ENCODE measurements at places on chromosomes 5 and 9. TPM values are rescaled to one million over a fixed set of nuclear protein-coding genes. Genes with fewer than 3 reads are reported as not detected.
A peak's percentile ranks its signal among the peaks of the same experiment; 100 is the strongest.

Gene ANKRD18A
- total RNA-seq = 19.2 TPM

Gene C5orf15
- 24.5 TPM for total RNA-seq

Gene GTF2H2
- total RNA-seq = 19.9 TPM

Gene SUSD3
- total RNA-seq = 2.5 TPM

Gene HACD4
- total RNA-seq = 0.93 TPM

Gene ANKRD31
- 0.14 TPM for total RNA-seq

Gene NMUR2
- not detected for total RNA-seq

Gene FGF1
- total RNA-seq = 0.35 TPM

Gene GPR151
- total RNA-seq = not detected

Gene INPP5E
- total RNA-seq = 9.5 TPM

Gene NEUROG1
- total RNA-seq = not detected

Gene LTC4S
- 7.0 TPM for total RNA-seq

DNA sequence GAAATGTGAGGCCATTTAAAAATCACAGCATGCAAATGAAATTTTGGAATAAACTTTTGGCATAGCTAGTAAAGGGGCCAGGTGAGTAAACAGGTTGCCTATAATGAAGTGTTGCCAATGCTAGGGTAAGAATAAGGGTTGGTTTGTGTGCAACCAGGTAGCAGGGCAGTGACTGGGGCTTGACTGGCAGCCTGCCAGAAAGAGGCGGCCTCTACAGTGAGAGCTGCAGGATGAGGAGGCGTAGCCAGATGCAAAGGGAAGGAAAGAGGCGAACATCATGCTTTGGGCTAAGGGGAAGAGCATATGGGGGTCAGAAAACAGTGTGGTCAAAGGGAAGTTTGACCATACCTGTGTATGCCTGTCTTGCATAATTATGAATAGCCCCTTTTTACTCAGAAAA, 70.6 kb downstream of the MAST4 start:
- peak; percentile 19 for DNase-seq

- DNase-seq = no peak
Measured at GRCh38 chr5:14342306-14342705, 199.2 kb downstream of the TRIO start.

GRCh38 chr9:5947912-5948311, 57.2 kb downstream of the MLANA start:
- DNase-seq = no peak

GRCh38 chr5:119631660-119632059, 2.3 kb downstream of the FAM170A start:
- DNase-seq = no peak

- no peak for DNase-seq
Measured at GRCh38 chr5:59537961-59538749, 355.4 kb downstream of the PDE4D start.

- DNase-seq = peak; percentile 81
Measured at GRCh38 chr5:14560091-14560595, 21.4 kb upstream of the OTULINL start.

DNA sequence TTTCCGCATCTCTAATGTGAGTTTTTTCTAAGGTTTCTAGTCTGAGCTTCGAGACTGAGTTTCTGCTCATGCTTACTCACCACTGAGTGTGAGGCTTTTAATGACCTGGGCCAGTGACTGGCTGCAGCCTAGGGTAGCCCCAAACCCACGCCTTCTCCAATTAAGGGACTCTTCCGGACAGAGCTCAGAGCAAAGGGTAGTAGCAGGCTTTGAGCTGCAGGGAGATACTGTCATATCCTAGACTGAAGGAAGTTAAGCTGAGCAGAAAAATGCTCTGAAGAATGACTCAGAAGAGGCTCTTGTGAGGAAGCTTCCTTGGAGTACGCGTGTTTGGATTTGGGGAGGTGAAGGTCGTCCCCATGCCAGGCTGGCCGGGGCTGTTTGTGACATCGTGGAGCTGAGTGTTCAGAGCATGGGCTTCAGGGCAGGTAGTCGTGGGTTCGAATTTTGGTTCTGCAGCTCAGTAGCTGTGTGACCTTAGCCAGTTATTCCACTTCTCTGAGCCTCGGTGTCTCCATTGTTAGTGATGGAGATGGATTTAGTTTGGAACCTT, 3.5 kb downstream of the USP20 start:
- no peak for DNase-seq

DNA sequence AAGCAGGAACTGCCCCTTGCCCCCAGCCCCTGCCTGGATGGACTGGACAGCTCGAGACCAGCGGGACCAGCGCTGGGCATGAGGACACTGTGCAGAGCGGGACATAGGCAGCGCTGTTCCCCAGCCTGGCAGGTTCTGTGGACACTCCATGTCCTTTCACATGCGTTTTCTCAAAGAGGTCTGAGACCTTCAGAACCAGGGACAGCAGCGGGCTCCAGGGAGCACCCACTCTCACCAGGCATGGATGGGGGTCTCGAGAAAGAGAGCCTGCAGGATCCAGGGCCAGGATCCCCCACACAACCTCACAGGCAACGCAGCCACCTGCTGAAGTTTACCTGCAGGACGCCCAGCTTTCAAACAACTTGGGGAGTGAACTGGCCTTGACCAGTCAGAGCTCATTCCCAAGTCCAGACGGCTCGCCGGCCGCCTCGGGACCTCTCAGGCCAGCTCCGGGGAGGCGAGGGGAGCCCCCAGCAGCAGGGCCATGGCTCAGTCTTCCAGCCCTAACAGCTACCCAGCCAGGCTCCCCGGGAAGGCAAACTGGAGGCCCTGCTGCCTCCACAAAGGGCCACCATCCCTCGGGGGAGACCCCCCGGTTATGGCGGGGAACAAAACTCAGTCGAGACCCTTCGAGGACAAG, 72.5 kb upstream of the SARDH start:
- no peak for DNase-seq

DNA sequence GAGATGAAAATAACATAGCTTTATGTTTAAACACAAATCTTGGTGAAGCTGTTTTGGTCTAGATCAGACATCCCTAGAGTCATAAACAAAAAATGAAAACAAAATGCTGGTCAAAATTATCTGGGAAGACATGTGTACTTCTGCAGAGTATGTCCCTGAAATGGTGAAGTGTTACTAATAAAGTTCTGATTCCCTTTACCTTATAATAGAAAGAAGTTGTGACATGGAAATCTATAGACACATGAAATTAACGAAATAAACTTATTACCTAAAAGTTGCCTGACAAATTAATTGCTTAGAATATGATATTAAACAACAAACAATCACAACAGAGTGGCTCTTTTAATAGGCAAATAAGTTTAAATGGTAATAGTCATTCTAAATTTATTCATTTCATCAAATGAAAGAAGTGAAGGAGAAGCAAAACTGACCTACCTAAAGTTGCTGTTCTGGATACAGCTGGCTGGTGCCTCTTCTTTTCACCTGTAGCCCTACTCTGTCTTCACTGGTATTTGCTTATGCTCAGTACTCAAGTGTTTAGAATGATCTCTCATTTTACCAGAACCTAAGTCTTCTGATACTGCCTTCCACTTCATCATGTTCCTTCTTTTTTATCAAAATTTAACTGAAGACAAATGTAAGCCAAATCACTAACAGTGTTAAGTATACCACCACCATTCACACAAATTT, 38.8 kb downstream of the FNIP1 start:
- DNase-seq = no peak

- DNase-seq = no peak
Measured at GRCh38 chr5:68778484-68778883, 315.3 kb upstream of the SLC30A5 start.

- DNase-seq = no peak
Measured at GRCh38 chr9:23050548-23050947, 603.9 kb downstream of the DMRTA1 start.

DNA sequence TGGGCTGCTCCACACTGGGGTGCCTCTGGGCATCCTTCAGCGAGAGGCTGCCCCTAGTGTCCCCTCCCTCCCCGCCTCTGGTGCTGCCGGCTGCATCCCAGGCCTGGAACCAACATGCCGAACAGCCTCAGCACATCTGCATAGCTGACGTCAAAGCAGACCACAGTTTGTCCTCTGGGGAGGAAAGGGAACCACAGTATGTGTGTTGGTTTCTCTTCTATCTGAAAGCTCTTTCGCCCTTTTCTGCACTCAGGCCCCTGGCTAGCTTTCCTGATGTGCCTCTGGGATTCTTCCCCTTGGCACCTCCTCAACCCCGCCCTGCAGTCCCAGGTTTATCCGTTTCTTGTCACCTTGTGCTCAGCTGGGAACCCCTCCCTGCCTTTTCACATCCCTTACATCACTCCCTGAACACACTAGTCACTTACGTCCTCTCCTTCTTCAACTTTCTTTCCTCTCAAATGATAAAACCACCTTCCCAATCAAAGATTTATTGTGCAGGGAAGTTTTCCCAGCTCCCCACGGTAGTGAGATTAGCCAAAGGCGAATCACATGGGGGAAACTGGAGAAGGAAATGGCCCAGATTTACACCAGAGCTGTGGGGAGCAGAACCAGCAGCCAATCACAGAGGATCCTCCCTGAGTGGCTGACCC, 35.5 kb upstream of the B4GALT1 start:
- DNase-seq = peak; percentile 78

DNA sequence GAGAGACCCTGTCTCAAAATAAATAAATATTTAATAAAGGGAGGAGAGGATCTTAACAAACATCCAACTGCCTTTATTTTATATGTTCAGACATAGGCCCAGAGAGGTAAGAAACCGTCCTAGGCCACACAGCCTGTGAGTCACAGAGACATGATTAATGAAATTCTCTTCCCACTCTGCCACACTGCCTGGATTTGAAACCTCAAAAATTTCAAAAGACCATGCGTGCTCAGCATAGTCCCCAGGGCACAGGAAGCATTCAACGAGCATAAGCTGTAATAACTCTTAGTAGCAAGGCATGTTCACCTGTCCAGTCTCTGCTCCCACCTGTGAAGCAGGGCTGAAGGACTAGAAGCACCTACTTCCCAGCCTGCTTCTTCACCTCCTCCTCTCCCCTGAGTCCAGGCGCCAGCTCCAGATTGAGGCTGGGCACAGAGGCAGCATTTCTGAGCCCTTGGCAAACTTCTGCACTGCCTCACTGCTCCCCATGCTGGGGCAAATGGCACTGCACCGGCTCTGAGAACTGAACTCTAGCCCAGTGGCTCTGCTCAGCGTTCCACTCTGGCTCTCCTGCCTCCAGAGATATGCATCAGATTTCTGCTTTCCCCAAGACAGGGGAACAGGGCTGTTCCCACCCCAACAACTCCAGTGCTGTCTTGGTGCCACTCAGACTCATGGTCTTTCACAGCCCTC, 1.1 kb downstream of the FAT2 start:
- DNase-seq = no peak

DNA sequence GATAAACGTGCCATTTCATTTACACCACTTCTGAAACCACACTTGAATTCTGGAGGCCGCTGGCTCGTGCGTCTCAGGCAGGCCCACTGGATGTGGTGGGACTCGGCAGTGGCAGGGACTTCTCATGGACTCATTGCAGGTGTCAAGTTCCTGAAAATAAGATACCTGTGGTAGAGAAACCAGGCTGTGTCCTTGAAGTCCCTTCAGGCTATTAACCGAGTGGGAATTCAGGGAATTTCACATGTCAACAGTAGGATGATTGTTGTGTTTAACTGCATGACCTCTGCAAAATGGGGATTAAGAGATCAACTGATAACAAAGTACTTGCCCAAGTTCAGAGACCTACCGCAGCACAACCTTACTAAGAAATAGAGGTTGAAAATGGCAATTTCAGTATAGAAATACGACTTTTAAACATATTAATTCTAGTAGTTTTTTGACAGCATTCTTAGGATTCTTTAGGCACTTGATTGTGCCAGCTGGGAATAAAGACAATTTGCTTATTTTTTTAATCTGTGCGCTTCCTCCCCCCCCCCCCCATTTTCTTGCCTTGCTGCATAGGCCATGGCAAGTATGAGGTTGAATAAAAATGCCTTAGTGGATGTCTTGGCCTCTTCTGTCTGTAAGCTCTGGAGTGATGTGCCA, 26.8 kb downstream of the TRIP13 start:
- DNase-seq = no peak

GRCh38 chr5:141632650-141633049, 4.0 kb downstream of the HDAC3 start:
- no peak for DNase-seq

- DNase-seq = no peak
Measured at GRCh38 chr5:34015120-34015822, 7.4 kb upstream of the AMACR start.

GRCh38 chr5:76874088-76874581, 24.3 kb downstream of the S100Z start:
- no peak for DNase-seq

DNA sequence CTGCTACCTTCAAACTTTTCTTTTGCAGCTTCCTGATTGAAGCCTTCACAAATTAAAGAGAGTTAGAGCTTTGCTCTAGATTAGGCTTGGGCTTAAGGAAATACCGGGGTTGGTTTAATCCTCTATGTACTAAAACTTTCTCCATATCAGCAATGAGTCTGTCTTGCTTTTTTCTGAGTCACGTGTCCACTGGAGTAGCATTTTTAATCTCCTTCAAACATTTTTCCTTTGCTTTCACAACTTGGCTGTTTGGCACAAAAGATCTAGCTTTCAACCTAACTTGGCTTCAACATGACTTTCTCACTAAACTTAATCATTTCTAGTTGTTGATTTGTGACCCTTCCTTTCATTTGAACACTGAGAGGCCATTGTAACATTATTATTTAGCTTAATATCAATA, 261.6 kb downstream of the PLK2 start:
- DNase-seq = no peak

DNA sequence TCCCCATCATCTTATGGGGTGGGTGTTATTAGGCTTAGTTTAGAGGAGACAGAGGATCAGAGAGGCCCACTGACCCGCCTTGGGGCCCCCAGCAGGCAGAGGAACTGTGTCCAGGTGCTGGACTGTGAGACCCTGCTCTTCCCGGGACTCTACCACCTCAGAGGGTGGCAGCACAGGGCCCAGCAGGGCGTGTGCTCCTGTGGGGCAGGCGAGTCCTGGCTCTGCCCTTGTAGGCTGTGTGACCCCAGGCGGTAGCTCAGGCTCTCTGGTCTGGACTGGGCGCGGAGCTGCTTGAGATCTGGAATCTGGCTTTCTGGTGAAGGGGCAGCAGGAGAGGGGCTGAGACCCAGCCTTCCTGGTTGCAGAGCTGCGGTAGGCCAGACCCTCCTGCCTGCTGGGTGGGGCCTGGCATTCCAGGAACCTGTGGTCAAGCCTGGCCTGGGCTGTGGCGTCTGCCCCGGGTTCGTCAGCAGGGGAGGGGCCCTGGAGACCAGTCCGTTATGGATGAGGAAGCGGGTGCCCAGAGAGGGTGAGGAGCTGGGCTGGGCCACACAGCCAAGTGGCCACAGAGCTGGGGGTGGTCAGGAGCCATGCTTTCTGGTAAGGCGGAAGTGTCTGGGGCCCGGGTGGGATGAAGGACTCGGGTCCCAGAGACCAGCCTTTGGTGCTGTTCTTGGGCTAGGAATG, 46.5 kb downstream of the RXRA start:
- no peak for DNase-seq

- no peak for DNase-seq
Measured at GRCh38 chr9:119810645-119811429, 441.6 kb upstream of the BRINP1 start.
